ENCODE measurements at places on chromosomes 4 and X. TPM values are rescaled to one million over a fixed set of nuclear protein-coding genes. Genes with fewer than 3 reads are reported as not detected.

IBSP gene
- total RNA-seq, result not detected

GAGE12E gene
- not detected for total RNA-seq

DRD5 gene
- total RNA-seq, result not detected

SOD3 gene
- not detected for total RNA-seq

RS1 gene
- total RNA-seq, result not detected

CLDN34 gene
- not detected for total RNA-seq

KCND1 gene
- 5.5 TPM for total RNA-seq

PRR32 gene
- not detected for total RNA-seq

RBM3 gene
- 149 TPM for total RNA-seq

GAGE12D gene
- not detected for total RNA-seq

TRAM1L1 gene
- total RNA-seq, result not detected

VCX3A gene
- total RNA-seq, result not detected

DCHS2 gene
- not detected for total RNA-seq

KLB gene
- total RNA-seq, result not detected

KDR gene
- total RNA-seq, result not detected

REELD1 gene
- 0.45 TPM for total RNA-seq

MAPK10 gene
- not detected for total RNA-seq

RADX gene
- 10.2 TPM for total RNA-seq

DAPP1 gene
- 25.3 TPM for total RNA-seq

CRMP1 gene
- total RNA-seq, result 0.16 TPM

ZNF711 gene
- not detected for total RNA-seq

ADH7 gene
- total RNA-seq, result not detected
